Activated CD8-positive, alpha-beta memory T cell treated with anti-CD3 and anti-CD28 coated beads for 48 hours (primary cell): ENCODE measurements at places on chromosomes 6 and 20.

- peak; percentile 16 for DNase-seq
Measured at GRCh38 chr20:33791959-33792597, 19.1 kb upstream of the CHMP4B start.

DNA sequence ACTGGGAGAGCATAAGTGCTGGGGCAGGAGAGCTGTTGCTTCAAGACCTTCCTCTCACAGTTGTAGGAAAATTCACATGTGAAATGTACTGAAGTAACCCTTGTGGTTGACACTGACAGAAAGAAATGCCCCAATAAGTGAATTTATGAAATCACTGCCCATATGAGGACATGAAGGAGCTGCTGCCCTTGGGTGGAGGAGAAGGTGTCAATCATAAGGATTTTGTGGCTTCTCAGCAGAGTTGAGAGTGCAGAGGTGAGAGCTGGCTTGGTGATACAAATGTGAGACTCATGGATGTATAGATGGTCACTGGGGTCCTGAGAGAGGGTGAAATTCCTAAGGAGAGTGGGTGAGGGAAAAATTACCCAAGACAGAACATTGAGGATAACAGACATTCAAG is 33.9 kb upstream of the CMTR1 start:
- no peak for DNase-seq

GRCh38 chr20:58930496-58930895 is 50.6 kb upstream of the NELFCD start:
- no peak for DNase-seq

GRCh38 chr20:4912380-4913142 is 88.7 kb downstream of the SLC23A2 start:
- no peak for DNase-seq

GRCh38 chr20:328975-329695 is 3.8 kb downstream of the SOX12 start:
- DNase-seq: no peak

- DNase-seq: no peak
Measured at GRCh38 chr20:60206259-60206658, 248.0 kb downstream of the CDH26 start.

DNA sequence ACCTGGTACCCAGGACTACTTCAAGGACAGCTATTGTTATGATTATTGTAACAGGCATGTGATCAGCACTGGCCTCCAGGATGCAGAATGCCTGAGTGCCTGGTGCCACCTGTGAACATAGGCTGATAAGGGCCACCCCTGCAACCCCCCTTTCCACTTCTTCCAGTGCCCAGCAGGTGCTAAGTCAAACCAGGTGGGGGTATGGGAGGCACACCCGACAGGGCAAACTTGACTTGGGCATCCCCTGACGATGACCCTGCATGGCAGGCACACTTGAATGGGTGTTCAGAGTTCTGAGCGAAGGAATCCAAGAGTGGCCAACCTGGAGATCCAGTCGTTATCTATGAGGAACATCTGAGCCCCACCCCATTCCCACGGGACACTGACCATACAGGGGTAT is 3.4 kb downstream of the ADA start:
- no peak for DNase-seq

DNA sequence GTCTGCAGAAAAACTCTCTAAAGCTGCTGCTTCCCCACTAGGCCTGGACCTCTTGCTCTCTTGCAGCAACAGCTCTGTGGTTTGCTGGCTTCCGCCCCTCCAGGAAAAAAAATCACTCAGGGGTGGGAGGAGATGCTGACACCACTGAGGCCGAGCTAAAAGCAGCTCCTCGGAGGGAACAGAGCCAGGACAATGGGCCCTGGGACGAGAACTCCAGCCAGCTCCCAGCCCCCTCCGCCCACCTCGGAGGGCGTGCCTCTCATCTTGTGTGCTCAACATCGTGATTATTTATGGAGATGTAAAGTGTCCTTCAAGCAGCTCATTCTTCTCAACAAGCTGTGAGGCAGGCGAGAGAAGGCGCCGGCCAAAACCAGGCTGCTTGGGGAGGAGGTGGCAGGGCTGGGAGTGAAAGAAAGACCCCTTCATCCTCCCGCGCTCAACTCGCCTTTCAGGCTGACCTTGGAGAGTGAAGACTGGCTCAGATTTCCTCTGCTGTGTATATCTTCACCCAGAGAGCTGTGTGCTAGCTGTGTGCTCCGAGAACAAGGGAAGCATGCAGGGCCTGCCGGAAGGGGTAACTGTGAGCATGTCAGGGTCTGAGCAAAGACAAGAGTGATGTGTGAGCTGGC is 53.5 kb upstream of the LRFN2 start:
- DNase-seq: no peak

- DNase-seq: no peak
Measured at GRCh38 chr6:128743974-128744765, 138.8 kb upstream of the LAMA2 start.

DNA sequence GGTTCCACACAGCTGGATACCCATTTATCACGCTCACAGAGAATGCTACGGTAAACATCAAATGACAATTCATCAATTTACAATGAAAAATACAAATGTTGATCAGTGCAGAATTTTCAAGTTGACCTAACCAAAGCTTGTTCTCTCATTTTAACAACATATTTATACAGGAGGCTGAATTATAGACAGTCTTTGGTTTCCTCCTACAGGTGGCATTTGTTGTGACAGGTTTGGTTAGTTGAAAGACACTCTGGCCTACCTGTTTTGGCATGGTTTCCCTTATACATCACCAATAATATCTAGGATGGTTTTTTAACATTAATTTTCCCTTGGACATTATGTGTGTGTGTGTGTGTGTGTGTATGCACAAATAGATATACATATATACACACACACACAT is 642.5 kb upstream of the MMS22L start:
- DNase-seq: no peak
